ENCODE measurements at places on chromosomes 11 and 22. TPM values are rescaled to one million over a fixed set of nuclear protein-coding genes. Genes with fewer than 3 reads are reported as not detected.

- DNase-seq = no peak
Measured at GRCh38 chr11:66328031-66328301, 8.3 kb downstream of the RIN1 start.

DNA sequence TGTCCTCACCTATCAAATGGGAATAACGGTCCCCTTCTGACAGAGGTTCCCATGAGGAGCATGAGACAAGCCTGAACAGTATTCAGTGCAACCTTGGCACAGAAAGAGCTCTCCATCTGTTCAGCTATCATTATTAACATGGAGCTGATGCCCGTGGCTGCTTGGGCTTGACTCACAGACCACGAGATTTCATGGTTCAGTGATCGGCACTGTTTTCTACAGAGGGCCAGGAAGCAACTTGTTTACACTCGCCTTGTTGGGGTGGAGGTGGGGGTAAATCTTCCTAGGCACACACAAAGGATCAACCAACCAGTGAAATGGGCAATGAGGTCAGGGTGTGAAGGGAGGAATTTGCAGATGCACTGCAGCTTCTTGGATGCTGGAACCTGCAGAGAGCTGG lies 88.2 kb downstream of the CWC15 start:
- DNase-seq = no peak

NKAPD1 gene
- 16.0 TPM for total RNA-seq

GRCh38 chr11:103433386-103434072 lies 324.3 kb downstream of the DYNC2H1 start:
- no peak for DNase-seq

DNA sequence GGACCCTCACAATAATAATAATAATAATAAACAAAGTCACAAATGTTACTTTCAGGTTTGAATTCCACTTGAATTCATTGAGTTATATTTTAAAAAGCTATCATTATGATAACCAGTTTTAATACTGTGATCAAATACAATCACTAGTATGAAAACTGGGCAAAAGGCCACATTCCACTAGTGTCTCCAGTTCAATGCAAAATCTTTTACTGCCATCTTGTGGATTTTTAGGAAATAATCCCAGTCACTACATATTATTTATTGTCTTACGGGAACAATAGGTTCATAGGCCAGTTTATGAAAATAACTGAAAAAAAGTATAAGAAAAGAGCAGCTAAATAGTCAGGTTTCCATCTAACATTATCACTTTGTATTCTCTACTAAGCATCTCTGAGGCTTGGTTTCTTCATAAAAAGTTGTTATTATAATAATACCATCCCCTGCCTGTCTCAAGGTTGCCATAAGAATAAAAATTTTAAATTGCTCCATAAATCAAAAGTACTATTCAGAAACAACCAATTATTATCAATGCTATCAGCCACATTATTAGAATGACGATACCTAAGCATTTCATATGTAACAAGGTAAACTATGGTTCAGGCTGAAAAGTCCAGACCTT lies 533.9 kb upstream of the CCDC90B start:
- DNase-seq = no peak

GRCh38 chr11:109507836-109508561 lies 86.0 kb downstream of the C11orf87 start:
- DNase-seq = no peak

GRCh38 chr11:36672815-36673450 lies 74.9 kb upstream of the RAG2 start:
- no peak for DNase-seq

- DNase-seq = no peak
Measured at GRCh38 chr11:46343520-46343919, 3.7 kb upstream of the DGKZ start.

- no peak for DNase-seq
Measured at GRCh38 chr11:64754124-64754918, 5.5 kb downstream of the PYGM start.

CD59 gene
- total RNA-seq = 37.8 TPM

- no peak for DNase-seq
Measured at GRCh38 chr11:113831314-113831713, 44.1 kb downstream of the USP28 start.

MPZL2 gene
- 1.8 TPM for total RNA-seq

TRPC6 gene
- total RNA-seq = not detected

APOBEC3G gene
- 18.8 TPM for total RNA-seq

LDHAL6A gene
- not detected for total RNA-seq

TYMP gene
- total RNA-seq = 10.0 TPM

GLYATL2 gene
- not detected for total RNA-seq

- DNase-seq = no peak
Measured at GRCh38 chr11:96215826-96216225, 127.2 kb downstream of the MAML2 start.

GRCh38 chr11:133663135-133663985 lies 131.1 kb upstream of the OPCML start:
- DNase-seq = no peak

- no peak for DNase-seq
Measured at GRCh38 chr22:50136581-50137015, 33.9 kb upstream of the PANX2 start.

GRCh38 chr11:122743949-122744348 lies 88.4 kb downstream of the UBASH3B start:
- peak; percentile 76 for DNase-seq

DNA sequence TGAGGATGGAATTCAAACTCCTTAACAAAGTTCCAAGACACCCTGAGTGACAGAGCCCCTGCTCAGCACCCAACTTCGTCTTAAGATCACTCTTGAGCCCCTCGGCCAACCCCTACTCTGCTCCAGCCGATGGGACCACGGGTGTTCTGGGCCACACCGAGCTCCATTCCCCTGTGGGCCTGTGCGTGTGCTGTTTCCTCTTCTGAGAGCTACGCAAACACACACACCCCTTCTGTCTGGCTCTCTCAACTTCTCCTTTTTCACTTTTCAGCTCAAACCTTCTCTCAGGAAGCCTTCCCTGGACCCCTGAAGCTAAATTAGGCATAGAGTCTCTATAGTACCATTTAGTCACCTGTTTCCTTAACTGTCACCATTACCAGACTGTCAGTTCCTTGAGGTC lies 37.5 kb upstream of the NNMT start:
- DNase-seq = no peak

CRYBB2 gene
- not detected for total RNA-seq

DNA sequence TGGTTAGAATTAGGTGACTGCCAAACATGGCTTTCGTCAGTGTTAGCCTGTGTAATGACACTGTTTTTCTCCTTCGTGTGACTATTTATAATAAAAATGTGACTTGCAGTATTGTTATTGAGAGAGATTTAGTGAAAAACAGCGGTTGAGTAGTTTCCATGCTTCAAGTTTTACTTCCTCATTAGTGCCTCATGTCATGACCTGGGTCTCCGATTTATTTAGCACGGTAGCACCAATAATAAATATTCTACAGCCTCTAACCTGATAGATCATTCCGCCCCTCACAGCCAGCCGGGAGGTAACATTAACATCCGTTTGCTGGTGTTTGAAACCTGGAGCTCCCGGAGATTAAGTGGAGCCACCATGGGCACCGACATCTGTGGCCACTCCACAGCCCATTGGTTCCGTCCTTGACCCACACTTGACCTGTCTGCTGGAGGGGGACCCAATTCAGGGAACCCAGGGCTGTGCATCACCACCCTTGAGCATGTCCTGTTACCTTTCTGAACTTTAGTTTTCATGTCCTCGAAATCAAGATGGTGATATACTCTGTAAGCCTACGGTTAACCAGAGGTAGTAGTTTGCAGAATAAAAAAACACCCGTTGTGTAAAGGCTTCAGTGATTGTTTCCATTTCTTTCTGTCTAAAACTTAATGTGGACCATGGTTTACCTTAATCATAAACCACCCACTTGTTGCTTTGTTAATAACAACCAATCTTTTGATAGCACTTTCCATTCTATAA lies 104.1 kb downstream of the ATXN10 start:
- DNase-seq = no peak

DNA sequence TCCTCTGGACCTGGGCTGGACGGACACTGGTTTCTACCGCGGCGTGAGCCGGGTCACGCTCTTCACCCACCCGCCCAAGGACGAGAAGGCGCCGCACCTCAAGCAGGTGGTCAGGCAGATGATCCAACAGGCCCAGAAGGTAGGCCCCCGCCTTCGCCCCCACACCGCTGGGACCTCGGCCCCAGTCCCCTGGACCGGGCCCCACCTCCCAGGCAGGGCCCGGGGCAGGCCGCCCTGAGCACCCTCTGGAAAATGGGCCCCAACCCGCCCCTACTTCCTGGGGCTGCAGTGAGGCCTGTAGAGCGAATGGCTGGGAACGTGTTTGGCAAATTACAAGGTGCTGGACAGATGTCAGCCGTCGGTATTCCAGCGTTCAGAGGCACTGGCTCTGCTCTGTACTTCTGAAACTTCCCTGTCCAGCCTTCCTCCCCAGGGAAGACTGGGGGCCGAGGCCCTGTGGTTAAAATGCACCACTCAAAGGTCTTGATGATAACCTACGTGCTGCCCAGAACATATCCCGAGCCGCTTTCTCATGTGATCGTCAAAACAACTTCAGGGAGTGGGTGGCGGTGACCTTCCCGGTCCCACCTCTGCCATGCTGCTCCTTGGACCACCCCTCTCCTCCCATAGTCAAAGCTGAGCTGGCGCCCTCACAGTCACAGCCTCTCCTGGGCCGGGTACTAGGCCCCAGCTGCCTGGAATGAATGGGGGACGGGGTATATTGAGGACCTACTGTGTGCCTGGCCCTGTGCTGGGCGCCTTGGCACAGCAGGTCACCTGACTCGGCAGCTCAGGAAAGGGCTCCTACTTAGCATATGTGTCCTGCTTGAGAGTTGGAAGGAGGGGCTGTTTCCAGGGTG lies 869 bp downstream of the FAM83F start:
- no peak for DNase-seq

TMEM191C gene
- total RNA-seq = 3.9 TPM

DNA sequence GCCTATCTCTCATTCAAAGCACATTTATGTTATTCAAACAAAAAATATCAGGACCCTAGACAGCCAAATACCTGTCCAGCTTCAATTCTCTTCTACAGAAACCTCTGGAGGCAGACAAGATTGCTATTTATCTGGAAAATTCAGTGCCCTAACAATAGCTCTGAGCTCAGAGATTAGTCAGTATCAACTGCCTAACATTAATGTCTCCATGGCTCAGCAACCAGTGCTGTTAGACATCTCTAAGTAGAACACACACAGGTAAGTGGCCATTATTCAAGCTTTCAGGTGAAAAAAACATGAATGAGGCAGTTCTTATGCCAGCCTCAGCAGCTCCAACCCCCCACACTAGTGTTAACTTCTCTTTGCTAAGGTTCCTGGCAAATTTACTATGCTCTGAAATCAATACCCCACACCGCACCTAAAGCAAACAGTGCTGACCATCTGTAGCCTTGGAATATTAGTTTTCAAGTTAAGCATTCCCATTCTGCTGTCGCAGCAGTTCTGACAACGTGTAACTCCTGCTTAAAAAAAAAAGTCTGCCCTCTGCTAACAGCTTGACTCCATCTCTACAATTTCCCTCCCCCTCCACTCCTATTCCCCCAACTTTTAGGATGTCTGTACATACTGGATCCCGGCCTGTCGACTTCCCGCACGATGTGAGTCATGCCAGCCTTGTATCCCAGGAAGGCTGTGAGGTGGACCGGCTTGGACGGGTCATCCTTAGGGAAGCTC lies 1.5 kb downstream of the RPL3 start:
- no peak for DNase-seq

GRCh38 chr11:48169259-48169658 lies 47.4 kb upstream of the OR4B1 start:
- no peak for DNase-seq

AGBL2 gene
- 3.6 TPM for total RNA-seq

HBB gene
- 0.45 TPM for total RNA-seq

PLA2G6 gene
- 48.8 TPM for total RNA-seq

GRCh38 chr22:31947296-31947695 lies 3.0 kb downstream of the YWHAH start:
- DNase-seq = no peak

DNA sequence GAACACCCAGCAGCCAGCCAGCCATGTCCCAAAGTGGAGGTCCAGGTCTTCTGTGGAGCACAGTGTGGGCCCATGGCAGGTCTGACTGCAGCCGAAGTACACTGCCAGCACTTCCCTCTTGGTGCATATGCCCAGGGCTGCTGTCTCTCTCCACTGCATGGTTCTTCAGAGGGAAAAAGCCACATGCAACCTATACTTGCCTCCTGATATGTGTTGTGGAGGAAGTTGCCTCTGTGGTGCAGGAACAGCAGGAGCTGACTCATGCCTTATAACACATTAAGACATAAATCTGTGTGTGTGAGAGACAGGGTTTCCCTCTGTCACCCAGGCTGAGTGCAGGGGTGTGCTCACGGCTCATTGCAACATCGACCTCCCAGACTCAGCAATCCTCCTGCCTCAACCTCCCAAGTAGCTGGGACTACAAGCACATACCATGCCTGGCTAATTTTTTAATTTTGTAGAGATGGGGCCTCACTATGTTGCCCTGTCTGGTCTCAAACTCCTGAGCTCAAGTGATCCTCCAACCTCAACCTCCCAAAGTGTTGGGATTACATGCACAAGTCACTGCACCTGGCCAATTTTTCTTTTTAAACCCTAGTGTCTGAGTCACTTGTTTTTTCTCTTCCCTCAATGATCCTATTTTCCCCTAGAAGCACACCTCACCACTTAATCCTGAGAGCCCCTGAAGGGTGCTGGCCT lies 98.8 kb downstream of the MPPED2 start:
- DNase-seq = no peak

DNA sequence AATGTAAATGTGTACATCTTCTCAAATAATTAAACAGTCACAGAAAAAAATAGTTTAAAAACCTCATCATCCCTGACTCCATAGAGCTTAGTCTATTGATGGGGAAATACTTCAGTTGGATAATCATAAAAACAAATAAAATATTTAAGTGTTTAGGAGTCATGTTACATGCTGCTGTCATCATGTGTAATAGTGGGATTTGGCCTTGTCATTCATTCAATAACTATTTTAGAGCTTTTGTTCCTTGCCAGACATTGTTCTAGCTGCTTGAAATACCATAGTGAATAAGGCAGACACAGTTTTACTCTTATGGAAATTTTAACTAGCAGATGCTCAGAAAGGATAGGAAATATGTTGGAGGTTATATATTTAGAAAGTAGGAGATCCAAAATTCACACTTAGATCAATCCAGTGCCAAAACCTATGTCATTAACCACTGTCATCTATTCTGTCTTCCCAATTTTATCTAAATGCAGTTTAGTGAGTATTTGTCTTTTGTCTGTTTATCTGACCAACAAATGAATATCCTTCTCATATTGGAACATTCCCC lies 324.7 kb downstream of the CASP12 start:
- DNase-seq = no peak

HSPB2 gene
- not detected for total RNA-seq

- no peak for DNase-seq
Measured at GRCh38 chr11:41246399-41246745, 213.1 kb downstream of the LRRC4C start.

SCARF2 gene
- 2.5 TPM for total RNA-seq

- DNase-seq = no peak
Measured at GRCh38 chr11:112925516-112926310, 35.5 kb upstream of the NCAM1 start.

C1QTNF5 gene
- not detected for total RNA-seq
